ENCODE measurements at places on chromosomes 4 and X.

GRCh38 chr4:150224896-150225591 is 146.8 kb downstream of the DCLK2 start:
- no peak for DNase-seq

DNA sequence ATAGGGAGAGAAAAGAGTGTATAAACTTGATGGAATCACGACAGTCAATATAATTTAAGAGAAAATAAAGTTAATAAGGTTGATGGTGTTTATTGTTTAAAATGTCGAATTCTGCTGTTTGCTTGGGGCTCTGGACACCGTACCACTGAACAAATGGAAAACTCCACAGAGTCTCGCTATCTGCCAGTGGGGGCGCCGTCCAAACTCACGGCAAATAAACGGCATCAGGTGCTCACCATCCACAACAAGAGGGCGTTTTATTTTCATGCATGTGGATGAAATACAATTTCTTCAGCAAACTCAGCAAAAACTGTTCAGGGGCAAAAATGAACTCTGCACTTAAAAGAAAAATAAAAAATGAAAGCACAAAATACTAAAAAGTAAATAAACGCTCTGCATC is 46.6 kb upstream of the FAM47C start:
- no peak for DNase-seq

DNA sequence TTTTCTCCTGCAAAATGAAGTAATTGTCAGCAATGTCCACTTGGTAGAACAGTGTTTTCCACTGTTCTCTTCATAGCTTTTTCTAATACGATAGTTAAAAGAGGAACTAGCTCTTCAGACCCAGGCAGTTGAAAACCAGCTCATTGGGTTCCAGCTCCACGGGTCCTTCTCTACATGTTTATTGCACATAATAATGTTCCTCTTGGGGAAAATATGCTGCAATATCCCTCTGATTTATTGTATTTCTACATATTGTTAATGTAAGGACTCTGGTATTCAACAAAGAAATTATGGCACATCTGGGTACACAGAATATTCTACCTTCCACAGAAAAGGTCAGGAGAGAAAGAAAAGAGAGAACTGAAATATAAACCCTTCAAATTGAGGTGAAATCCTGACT is 473.4 kb downstream of the TRIML1 start:
- no peak for DNase-seq

- DNase-seq: no peak
Observed at GRCh38 chr4:150579551-150580234, 2.3 kb upstream of the MAB21L2 start.

DNA sequence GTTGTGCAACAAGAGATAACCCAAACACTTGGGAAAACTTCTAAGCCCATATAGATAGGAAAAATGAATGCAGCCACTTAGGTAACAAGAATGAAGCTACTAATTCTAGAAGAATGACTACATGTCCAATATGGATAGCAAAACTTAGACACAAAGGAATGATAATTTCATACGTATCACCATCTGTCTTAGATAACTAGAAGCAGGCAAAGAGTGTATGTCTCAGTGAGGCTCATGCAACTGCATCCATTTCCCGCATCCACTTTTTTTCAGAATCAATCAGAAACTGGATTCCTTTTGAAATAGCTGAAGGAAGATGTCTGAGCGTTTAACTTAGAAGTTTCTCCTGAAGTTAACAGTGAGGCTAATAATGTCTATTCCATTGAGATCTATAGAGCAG is 408.7 kb upstream of the PITX2 start:
- DNase-seq: no peak

- no peak for DNase-seq
Observed at GRCh38 chr4:14596904-14597303, 405.4 kb upstream of the CPEB2 start.

DNA sequence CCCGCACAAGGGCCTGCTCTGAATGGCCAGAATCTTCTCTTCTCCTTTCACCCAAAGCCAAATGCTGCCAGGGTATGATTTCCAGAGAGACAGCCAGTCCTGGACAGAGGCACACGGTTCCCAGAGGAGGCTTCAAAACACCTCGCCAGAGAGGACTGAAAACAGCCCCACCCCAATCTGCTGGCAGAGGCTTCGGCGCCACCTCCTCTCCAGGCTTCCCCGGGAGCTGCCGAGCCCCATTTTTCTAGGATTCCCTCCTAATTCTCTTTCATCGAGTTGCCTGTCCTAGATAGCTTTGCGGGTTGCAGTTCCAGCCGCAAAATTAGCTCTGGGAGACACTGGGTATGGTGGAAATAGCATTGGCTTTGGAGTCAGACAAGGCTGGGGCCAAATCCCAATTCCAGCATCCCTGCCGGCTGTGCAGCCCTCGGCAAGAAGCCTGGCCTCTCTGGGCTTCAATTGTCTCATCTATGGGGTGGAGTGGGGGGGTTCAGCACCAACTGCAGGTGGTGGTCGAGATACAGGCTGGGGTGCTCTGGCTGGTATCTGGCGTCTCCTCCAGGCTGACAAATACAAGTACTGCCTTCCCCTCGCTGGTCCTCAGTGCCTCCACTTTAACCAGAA is 22.6 kb downstream of the PPP2R2C start:
- no peak for DNase-seq

DNA sequence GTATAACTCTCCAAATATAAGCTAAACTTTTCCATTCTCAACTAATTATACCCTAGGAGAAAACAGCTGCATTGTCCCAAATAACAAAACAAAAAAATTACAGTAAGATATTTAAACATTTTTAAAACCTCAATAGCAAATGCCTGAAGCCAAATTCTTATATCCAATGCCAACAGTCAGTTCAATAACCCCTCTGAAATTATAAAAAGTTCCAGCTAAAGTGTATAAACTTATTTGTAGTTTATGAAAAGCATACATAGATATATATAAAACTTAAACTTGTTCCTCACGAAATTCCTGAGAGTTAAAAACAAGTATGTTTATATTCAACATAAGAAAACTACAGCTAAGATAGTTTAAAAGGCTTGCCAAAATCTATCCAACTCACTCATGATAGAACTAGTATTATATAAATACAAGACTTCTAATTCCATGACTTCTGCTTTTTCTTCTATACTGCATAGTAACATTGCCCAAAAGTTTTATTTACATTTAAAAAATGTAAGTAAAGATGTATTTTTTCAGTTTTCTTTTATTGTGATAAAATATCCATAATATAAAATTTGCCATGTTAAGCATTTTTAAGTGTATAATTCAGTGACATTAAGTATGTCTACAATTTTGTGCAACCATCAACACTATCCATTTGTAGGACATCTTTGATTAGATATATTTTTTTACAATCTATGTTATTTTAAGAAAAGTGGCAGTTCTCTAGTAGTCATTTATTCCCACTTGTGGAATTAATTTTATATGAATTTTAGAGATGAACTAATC is 72.8 kb downstream of the PPA2 start:
- DNase-seq: no peak

- DNase-seq: no peak
Observed at GRCh38 chr4:57981123-57981522, 870.9 kb upstream of the IGFBP7 start.

GRCh38 chr4:173443121-173443520 is 44.2 kb upstream of the SCRG1 start:
- DNase-seq: no peak

GRCh38 chrX:104392350-104392749 is 137.6 kb upstream of the ESX1 start:
- no peak for DNase-seq

DNA sequence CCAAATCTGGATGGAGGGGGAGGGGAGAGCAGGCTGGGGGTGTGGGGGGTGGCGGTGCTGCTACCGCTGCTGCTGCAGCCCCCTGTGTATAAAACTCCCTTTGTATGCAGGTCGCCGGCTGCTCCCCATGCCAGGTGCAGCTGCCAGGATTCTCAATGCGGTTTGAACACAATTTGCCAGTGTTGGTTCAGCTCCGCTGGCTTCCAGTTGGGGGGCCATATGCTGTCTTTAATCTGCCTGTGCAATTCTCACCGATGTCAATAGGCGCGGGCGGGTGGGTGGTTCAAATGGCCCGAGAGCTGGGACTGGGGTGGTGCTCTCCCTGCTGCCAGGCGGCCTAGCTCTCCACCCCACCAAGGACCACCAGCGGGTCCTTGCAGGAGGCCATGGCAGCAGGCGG is 257.6 kb downstream of the BCOR start:
- DNase-seq: no peak

- DNase-seq: no peak
Observed at GRCh38 chrX:109384699-109385098, 97.2 kb downstream of the GUCY2F start.

DNA sequence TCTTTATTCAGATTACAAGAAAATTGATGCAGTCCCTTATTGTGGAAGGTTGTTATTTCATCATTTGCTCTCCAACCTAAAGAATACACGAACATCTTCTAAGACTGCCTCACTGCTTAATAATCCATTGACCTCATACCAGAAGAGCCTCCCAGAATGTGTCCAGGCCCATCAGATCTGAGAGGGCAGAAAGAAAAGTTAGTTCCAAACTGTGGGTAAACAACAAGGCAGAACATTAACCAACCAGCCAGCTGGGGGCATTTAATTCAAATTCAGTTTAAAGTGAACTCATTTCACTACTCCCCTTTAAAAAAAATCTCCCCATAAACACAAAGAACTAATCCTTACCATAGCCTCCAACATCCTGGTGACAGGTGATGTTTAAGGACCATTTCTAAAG is 13.8 kb downstream of the GPC4 start:
- no peak for DNase-seq

- DNase-seq: no peak
Observed at GRCh38 chr4:62407534-62407933, 1207.4 kb downstream of the ADGRL3 start.

- DNase-seq: no peak
Observed at GRCh38 chr4:3305610-3306371, 13.0 kb downstream of the RGS12 start.

DNA sequence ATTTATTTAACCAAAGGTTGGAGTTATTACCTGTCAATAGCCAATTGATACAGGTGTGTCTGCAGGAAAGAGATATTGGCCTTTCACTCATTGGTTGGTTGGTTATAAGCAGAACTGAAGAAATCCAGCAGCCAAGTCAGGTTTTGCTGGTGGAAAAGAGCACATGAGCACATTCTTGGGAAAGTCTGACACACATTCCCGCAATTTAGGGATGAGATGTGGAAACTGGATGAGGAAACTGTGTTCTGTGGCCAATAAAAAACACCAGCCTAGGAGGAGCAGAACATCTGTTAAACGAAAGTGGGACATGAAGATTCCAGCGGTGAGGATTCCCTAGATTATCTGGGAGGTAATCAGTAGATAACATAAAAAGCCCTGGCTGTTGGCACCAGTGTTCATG is 567.4 kb upstream of the CPEB2 start:
- DNase-seq: no peak

GRCh38 chr4:126385954-126386353 is 1071.2 kb downstream of the FAT4 start:
- no peak for DNase-seq

- DNase-seq: no peak
Observed at GRCh38 chr4:34534916-34535315, 1709.4 kb downstream of the ARAP2 start.

- no peak for DNase-seq
Observed at GRCh38 chr4:114487101-114487500, 111.5 kb upstream of the UGT8 start.

DNA sequence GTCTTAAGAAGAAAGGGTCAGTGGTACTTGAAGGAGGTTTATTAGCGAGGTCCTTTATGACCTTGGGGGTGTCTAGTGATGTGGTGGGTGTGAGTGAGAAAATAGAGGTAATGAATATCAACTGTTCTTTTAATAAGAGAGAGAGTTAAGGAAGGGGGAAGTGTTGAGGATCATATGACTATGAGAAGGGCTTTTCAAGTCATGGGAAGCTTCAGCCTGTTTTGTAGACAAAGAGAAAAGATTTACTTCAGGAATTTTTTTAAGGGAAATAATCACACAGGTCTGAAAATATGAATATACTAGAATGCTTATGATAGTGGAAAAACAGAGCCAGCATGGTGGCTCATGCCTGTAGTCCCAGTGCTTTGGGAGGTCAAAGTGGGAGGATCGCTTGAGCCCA is 41.3 kb upstream of the MTMR1 start:
- DNase-seq: no peak

GRCh38 chrX:70132877-70133302 is 357 bp upstream of the IGBP1 start:
- DNase-seq: peak; percentile 7

DNA sequence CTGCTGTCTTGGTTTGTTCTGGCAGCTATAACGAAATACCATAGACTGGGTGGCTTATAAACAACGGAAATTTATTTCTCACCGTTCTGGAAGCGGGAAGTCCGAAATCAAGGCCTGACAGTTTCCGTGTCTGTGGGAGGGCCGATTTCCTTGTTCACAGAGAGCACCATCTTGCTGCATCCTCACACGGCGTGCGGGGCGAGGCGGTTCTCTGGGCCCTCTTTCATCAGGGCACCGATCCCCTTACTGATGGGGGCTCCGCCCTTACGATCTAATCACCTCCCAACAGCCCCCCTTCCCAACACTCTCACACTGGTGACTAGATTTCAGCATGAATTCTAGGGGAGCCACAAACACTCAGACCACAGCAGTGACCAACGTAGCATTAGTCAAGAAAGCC is 578.3 kb upstream of the FAT1 start:
- DNase-seq: no peak

- no peak for DNase-seq
Observed at GRCh38 chr4:125104616-125105015, 210.1 kb upstream of the FAT4 start.
